ENCODE measurements at places on chromosomes 7 and 10. TPM values are rescaled to one million over a fixed set of nuclear protein-coding genes. Genes with fewer than 3 reads are reported as not detected.

RHOBTB1 gene
- total RNA-seq = 45.6 TPM

CDHR1 gene
- total RNA-seq = 0.68 TPM

DDC gene
- total RNA-seq = 0.17 TPM

SRPK2 gene
- total RNA-seq = 97.9 TPM

TRIM73 gene
- total RNA-seq = 0.60 TPM

CALHM2 gene
- total RNA-seq = 18.4 TPM

ASIC3 gene
- not detected for total RNA-seq

KAZALD1 gene
- total RNA-seq = 0.17 TPM

KLHL7 gene
- 33.5 TPM for total RNA-seq

C10orf62 gene
- total RNA-seq = 0.34 TPM

HOXA9 gene
- 9.0 TPM for total RNA-seq

HSPA12A gene
- total RNA-seq = 0.68 TPM

PRSS2 gene
- not detected for total RNA-seq

PRR15 gene
- 0.17 TPM for total RNA-seq

PLPP4 gene
- not detected for total RNA-seq

ARHGAP22 gene
- total RNA-seq = 19.0 TPM

TMEM236 gene
- 0.17 TPM for total RNA-seq

NPSR1 gene
- total RNA-seq = not detected

SORBS1 gene
- 3.6 TPM for total RNA-seq

MAT1A gene
- total RNA-seq = not detected

IL2RA gene
- not detected for total RNA-seq

PTF1A gene
- not detected for total RNA-seq

UFSP1 gene
- 2.2 TPM for total RNA-seq

TRAPPC14 gene
- total RNA-seq = 4.7 TPM

ABCA13 gene
- not detected for total RNA-seq
